ENCODE measurements at places on chromosomes 3 and 15. TPM values are rescaled to one million over a fixed set of nuclear protein-coding genes. Genes with fewer than 3 reads are reported as not detected.

The ACKR2 gene
- not detected for total RNA-seq

The MOBP gene
- 0.73 TPM for total RNA-seq

The PIGBOS1 gene
- 5.6 TPM for total RNA-seq

The LSAMP gene
- total RNA-seq, result 50.2 TPM

GRCh38 chr3:54309601-54310000 lies 187.2 kb downstream of the CACNA2D3 start:
- DNase-seq, result no peak

- no peak for DNase-seq
Observed at GRCh38 chr3:29080967-29081366, 199.9 kb upstream of the RBMS3 start.

DNA sequence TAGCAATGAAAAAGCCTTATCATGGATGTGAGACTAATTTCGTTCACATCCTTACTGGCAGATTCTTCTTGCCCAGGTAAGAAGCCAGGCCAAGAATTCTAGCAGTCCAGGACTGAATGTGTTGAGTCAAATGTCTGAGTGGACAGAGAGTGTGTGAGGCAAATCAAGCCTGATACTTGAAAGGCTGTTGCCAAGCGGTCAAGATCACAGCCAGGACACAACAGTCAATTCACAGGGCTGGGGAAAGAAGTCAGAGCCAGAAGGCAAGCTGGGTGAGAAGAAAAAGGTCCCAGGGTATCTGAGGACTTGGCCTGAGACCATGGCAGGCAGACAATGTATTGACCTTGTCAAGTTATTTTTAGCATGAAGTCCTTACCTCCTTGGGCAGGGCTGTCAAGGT lies 301.3 kb downstream of the ZNF385D start:
- DNase-seq, result peak; percentile 47

DNA sequence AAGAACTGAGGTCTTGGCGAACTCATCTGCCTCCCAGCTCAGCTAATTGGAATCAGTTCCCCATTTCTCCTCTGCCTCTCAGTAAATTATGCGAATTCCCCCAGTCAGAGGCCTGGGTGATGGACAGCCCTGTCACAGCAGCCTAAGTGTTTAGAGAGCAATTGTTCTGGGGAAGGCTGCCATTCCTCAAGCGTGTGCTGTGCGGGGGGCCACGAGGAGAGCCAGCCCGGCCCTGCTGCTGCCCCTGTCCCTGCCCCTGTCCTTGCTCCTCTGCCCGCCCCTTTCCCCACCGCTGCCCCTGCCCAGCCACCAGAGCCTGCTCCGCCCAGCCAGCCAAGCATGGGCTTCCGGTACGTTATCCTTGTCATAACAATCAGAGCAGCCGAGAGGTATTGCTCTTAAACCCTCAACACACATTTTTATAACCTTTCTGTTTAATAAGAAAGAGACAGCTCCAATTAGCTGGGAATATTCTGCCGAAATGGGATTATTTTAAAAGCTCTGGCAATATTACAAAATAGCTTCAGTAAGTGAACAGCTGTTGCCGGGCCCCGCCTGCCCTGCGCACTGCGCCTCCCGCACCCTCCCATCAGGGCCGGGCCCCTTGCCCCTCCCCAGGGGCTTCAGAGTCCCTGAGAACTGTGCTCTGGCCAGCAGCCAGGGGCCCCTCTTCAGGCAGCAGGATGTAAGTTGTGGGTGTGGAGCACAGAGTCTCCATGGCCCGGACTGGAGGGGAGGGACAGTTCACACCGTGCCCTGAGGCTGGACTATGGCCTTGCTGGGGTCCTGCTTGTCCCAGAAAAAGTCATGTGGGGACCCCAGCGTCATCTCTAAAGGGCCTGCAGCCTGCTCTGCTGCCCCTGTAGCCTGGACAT lies 12.4 kb upstream of the CACNA2D2 start:
- DNase-seq, result no peak

DNA sequence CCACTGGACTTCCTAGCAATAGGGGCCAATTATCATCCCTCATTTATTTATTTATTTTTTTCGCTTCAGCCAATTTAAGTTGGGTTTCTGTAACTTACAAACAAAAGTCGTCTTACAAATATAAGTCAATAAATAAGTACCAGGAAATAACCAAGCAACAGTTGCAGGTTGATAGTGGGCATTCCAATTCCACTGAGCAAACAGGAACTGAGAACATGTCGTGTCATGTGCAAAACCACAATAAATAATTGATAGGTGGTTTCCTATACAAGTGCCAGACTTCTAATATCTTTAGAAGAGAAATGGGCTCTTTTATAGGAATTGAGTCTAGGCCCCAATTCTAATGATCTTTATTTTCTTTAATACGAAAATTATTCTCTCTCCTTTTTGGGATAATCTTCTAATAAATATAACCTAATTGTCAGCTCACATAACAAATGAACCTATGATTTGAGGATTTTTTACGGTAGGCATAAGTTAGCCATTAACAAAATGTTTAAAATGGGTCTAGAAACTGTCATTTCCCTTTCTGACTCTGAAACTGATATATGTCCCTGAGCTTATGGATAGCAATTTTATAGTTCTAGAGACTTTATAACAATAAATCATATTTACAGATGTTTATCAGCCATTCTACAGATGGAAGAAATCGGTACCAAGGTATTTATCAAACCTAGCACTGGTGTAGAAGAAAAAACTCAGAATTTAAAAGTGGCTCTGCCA lies 571.8 kb downstream of the FOXP1 start:
- no peak for DNase-seq

DNA sequence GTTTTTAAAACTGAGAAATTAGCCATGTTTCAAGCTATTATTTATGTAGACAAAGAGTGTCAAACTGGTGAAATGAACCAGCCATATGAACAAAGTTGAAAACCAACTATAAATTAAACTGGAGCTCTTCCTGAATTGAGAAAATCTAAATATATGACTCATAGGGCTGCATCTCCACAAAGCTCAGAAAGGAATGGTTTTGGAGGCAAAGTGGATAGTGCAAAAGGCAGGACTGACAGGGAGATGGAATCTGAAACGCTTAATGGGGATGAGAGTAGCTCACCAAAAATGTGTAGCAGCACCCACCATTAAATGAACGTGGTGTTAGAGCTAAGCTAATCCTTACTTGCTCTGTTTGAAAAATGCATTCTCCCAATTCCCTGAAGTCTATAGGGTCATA lies 1066.0 kb downstream of the AGBL1 start:
- no peak for DNase-seq

- DNase-seq, result no peak
Observed at GRCh38 chr3:187519428-187519890, 150.7 kb downstream of the SST start.
